ENCODE measurements at places on chromosomes 13 and 19. TPM values are rescaled to one million over a fixed set of nuclear protein-coding genes. Genes with fewer than 3 reads are reported as not detected.

RFPL4A gene
- total RNA-seq: not detected

PSPN gene
- 1.6 TPM for total RNA-seq

SERPINE3 gene
- total RNA-seq: not detected

ZNF540 gene
- total RNA-seq: 2.3 TPM

CFAP97D2 gene
- total RNA-seq: not detected

CACNG7 gene
- not detected for total RNA-seq

ZNF677 gene
- total RNA-seq: 7.8 TPM

NXNL1 gene
- total RNA-seq: not detected

HRC gene
- not detected for total RNA-seq

ICAM5 gene
- total RNA-seq: 1.8 TPM

NFILZ gene
- not detected for total RNA-seq
